Effector memory CD4-positive, alpha-beta T cell (primary cell): ENCODE measurements at places on chromosomes 4 and X.

- no peak overlapping the region for H3K4me3 ChIP-seq
- no peaks in the 10 kb centered on the region for H3K27me3 ChIP-seq
- peaks cover 15% of the 10 kb centered on the region for H3K36me3 ChIP-seq
- DNase-seq = no peak
- H3K4me1 ChIP-seq = no peaks in the 10 kb centered on the region
- no peak overlapping the region for H3K27ac ChIP-seq
These were observed 72.2 kb downstream of the CCKAR start for GRCh38 chr4:26418107-26418506.

- H3K4me3 ChIP-seq = no peak overlapping the region
- no peak for DNase-seq
- no peaks in the 10 kb centered on the region for H3K4me1 ChIP-seq
- no peaks in the 10 kb centered on the region for H3K27me3 ChIP-seq
These were observed 31.0 kb upstream of the FAT4 start for GRCh38 chr4:125283707-125284279.

- no peaks in the 10 kb centered on the region for H3K27me3 ChIP-seq
- H3K4me3 ChIP-seq = no peak overlapping the region
- H3K36me3 ChIP-seq = no peaks in the 10 kb centered on the region
These were observed 5.3 kb upstream of the TRMT2B start for GRCh38 chrX:101057093-101057714.

DNA sequence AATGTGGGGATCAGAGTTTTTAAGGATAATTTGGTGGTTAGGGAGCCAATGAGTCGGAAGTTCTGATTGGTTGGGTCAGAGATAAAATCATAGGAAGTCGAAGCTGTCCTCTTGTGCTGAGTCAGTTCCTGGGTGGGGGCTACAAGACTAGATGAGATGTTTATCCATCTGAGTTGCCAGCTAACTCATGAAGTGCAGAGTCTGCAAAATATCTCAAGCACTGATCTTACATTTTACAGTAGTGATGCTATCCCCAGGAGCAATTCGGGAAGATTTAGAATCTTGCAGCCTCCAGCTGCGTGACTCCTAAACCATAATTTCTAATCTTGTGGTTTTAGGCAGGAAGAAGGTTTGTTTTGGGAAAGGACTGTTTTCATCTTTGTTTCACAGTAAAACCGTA lies 565.8 kb upstream of the SPANXN1 start:
- no peak overlapping the region for H3K27ac ChIP-seq
- DNase-seq = no peak
- H3K27me3 ChIP-seq = no peaks in the 10 kb centered on the region
- no peaks in the 10 kb centered on the region for H3K36me3 ChIP-seq
- H3K4me1 ChIP-seq = no peaks in the 10 kb centered on the region
- no peak overlapping the region for H3K4me3 ChIP-seq

GRCh38 chr4:7876201-7876875 lies 63.3 kb downstream of the AFAP1 start:
- no peaks in the 10 kb centered on the region for H3K27me3 ChIP-seq
- no peak overlapping the region for H3K4me3 ChIP-seq
- H3K4me1 ChIP-seq = peaks cover 11% of the 10 kb centered on the region
- DNase-seq = no peak

GRCh38 chrX:45750639-45751038 lies 550.0 kb upstream of the DIPK2B start:
- no peak overlapping the region for H3K4me3 ChIP-seq
- H3K27me3 ChIP-seq = no peaks in the 10 kb centered on the region
- H3K4me1 ChIP-seq = peaks cover 14% of the 10 kb centered on the region
- H3K27ac ChIP-seq = no peak overlapping the region
- no peak for DNase-seq
- no peaks in the 10 kb centered on the region for H3K36me3 ChIP-seq

- DNase-seq = no peak
- H3K36me3 ChIP-seq = no peaks in the 10 kb centered on the region
- no peaks in the 10 kb centered on the region for H3K27me3 ChIP-seq
These were observed 404.2 kb downstream of the KCNIP4 start for GRCh38 chr4:21544415-21544814.

GRCh38 chr4:2788101-2788500 lies 4.8 kb upstream of the SH3BP2 start:
- H3K4me3 ChIP-seq = no peak overlapping the region
- H3K36me3 ChIP-seq = no peaks in the 10 kb centered on the region
- DNase-seq = no peak
- peaks cover 36% of the 10 kb centered on the region for H3K4me1 ChIP-seq

DNA sequence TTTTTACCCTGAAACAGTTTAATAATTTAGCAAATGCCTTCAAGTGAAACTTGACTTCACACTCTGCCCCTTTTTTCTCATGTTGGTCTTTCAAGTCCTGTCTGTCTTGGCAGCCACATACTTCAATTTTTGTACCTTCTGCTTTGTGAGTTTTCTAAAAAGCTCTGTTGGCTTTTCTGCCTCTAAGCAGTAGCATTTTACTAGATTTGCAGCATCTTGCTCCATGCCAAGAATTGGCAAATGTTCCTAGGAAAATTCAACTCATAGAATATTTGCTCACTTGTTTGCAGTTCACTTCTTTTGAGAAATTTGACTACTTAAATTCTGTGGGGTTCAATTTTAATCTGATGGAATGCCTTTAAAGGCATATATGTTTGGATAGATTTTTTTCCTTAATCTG lies 59.2 kb downstream of the FAM47A start:
- no peaks in the 10 kb centered on the region for H3K36me3 ChIP-seq
- H3K27ac ChIP-seq = no peak overlapping the region
- H3K4me3 ChIP-seq = no peak overlapping the region

GRCh38 chr4:122475233-122475632 lies 18.7 kb upstream of the IL2 start:
- no peaks in the 10 kb centered on the region for H3K36me3 ChIP-seq
- no peaks in the 10 kb centered on the region for H3K27me3 ChIP-seq
- H3K4me1 ChIP-seq = no peaks in the 10 kb centered on the region
- no peak overlapping the region for H3K27ac ChIP-seq
- H3K4me3 ChIP-seq = no peak overlapping the region

DNA sequence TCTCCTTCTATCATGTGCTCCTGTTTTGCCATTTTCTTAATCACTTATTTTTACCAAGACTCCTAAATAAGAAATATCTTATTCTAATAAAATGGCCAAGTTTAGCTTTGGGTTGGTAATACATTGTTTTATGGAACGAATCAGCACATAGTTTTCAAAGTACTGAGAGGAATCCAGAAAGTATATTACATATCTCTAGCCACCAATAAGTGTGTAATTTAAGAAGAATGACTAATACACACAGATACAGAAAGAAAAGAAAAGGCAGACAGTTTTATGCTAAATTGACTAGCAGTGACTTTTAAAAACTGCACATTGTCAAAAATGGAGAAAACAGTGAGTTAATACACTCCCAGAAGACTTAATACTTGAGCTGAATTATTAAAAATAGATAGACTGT lies 167.0 kb upstream of the IL15 start:
- H3K36me3 ChIP-seq = no peaks in the 10 kb centered on the region
- no peak overlapping the region for H3K27ac ChIP-seq
- DNase-seq = no peak

- H3K27ac ChIP-seq = no peak overlapping the region
- peaks cover under 1% of the 10 kb centered on the region for H3K4me1 ChIP-seq
- H3K4me3 ChIP-seq = no peak overlapping the region
- peaks cover 3% of the 10 kb centered on the region for H3K36me3 ChIP-seq
These were observed 104.4 kb downstream of the STIM2 start for GRCh38 chr4:26964994-26965393.

DNA sequence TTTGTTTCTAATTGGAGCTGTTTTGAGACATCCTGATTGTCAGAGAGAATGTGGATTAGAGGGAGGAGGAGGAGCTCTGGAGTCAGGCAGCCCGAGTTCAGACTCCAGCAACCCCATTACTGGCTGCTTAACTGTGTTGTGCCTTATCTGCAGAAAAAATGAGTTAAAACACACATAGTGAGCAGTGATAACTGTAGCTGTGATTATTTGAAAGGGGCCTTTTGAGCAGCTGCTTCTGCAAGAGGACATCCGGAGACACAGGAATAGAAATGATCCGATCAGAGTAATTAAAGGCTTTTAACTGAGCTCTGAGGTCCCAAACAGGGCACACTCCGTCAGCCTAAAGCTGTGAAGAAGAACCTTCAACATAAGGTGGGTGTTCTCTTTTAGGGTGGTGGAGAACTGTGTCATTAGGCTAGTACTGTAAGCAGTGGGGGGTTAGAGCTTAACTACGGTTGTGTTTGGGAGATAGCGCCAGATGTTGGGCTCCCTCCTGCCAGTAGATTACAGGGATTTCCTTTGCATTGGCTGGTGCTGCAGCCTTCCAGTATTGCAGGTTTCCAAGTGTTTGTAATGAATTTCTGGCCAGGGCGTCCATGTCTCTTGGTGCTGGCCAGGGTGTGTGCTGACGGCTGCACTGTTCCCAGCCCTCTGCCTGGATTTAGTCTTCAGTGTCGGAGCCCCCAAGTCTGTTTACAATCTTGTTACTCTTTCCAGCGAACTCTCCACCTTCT lies 24.3 kb downstream of the ADD1 start:
- H3K27ac ChIP-seq = no peak overlapping the region
- no peaks in the 10 kb centered on the region for H3K27me3 ChIP-seq
- no peak overlapping the region for H3K4me3 ChIP-seq
- no peak for DNase-seq
- peaks cover 3% of the 10 kb centered on the region for H3K4me1 ChIP-seq

- no peaks in the 10 kb centered on the region for H3K4me1 ChIP-seq
- no peak overlapping the region for H3K27ac ChIP-seq
- H3K27me3 ChIP-seq = no peaks in the 10 kb centered on the region
- DNase-seq = no peak
- H3K36me3 ChIP-seq = no peaks in the 10 kb centered on the region
- no peak overlapping the region for H3K4me3 ChIP-seq
These were observed 26.7 kb downstream of the PJA1 start for GRCh38 chrX:69138512-69138911.

DNA sequence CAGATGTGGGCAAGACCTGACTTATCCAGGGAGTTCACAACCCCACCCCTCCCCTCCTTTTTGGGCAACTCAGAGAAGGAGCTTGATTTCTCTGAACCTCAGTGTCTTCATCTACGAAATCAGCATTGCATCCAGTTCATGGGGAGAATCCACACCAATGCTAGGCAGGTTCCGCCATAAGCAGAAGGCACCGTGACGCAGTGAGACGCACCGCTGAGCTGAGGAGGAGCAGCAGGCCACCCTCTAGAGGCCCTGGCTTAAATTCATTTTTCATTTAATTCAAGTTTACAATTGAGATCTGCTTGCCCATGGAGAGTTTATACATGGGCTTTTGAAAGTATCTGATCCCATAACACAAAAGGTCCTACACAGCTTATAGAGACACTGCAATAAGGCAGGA lies 55.7 kb downstream of the CPZ start:
- H3K4me3 ChIP-seq = no peak overlapping the region
- H3K27ac ChIP-seq = no peak overlapping the region
- no peaks in the 10 kb centered on the region for H3K36me3 ChIP-seq
- DNase-seq = no peak

DNA sequence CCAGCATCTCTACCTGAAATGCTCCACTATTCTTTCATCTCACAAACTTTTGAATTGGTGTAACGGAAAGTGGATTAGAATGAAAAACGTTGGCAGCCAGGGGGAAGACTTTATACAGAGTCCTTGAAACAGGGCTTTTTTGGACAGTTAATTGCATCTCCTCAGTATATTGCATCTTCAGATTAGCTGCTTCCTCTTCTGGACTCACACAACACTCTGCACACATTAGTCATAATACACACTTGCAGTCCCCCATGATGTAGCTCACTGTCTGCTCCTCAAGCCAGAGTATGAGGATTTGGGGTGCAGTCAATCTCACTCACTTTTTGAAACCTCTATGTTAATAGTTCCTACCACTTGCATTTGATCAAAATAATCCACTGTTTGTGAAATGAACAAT lies 101.0 kb downstream of the ADGRA3 start:
- no peaks in the 10 kb centered on the region for H3K36me3 ChIP-seq
- no peak overlapping the region for H3K4me3 ChIP-seq
- DNase-seq = no peak
- H3K27me3 ChIP-seq = no peaks in the 10 kb centered on the region
- no peak overlapping the region for H3K27ac ChIP-seq

- H3K36me3 ChIP-seq = peaks cover 22% of the 10 kb centered on the region
- H3K4me3 ChIP-seq = no peak overlapping the region
- DNase-seq = no peak
- H3K27me3 ChIP-seq = no peaks in the 10 kb centered on the region
These were observed 30.5 kb downstream of the RHOH start for GRCh38 chr4:40227284-40227683.

GRCh38 chrX:135185795-135186443 lies 14.7 kb upstream of the CT55 start:
- no peaks in the 10 kb centered on the region for H3K27me3 ChIP-seq
- H3K4me1 ChIP-seq = no peaks in the 10 kb centered on the region
- no peaks in the 10 kb centered on the region for H3K36me3 ChIP-seq
- no peak for DNase-seq
- H3K27ac ChIP-seq = no peak overlapping the region

DNA sequence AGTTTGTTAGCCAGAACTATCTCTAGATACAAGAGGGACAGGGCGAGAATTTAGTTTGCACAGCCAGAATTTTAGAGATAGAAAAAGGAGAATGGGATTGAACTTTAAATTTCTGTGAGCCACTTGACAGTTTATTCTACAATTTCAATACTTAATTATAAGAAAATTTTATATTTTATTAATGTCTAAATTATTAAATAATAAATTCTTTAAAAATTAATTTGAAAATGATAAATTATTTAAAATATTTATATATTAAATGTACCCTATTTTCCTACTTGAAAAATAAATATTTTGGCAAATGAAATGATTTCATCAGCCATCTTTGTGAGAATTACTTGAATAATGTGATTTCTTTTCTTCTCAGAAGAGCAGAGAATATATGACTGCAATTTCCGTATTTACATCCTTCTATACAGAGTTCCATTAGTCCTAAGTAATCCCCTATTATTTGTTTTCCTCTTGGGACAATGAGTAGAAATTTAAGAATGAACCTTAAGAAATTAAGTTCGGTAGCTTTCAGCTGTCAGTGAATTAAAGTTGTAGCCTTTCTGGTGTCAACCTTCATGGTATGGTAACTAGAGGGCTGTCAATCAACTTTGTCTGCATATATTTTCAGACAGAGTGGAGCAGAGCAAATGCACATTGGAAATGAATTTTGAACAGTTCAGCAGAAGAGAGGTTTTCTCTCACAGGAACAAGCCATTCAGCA lies 763.9 kb downstream of the PCDH18 start:
- no peaks in the 10 kb centered on the region for H3K27me3 ChIP-seq
- no peak for DNase-seq
- no peaks in the 10 kb centered on the region for H3K4me1 ChIP-seq
- no peak overlapping the region for H3K4me3 ChIP-seq
- no peak overlapping the region for H3K27ac ChIP-seq

GRCh38 chr4:180099957-180100356 lies 2143.2 kb upstream of the TENM3 start:
- DNase-seq = no peak
- no peak overlapping the region for H3K4me3 ChIP-seq
- H3K36me3 ChIP-seq = no peaks in the 10 kb centered on the region

DNA sequence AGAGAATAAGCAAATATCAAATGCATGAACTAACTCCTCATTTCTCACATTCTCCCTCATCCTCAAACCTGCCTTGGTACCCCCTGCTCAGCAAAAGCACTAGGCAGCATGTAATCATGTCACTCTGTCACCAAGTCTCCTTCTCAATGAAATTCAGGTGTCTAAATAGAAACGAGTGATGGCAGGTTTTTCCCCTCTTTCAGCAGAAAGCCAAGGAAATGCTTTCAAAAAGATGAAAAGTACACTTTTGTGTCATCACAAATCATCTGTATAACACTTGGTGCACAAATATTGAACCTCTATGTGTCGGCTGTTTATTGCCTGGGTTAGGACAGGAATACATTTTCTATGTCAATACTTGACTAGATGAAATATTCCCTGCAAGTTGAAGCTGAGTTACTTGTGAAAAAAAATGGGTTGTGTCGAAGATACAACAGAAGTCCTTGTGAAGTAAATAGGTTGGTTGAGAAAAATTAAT lies 285.1 kb upstream of the MAGEB18 start:
- H3K4me1 ChIP-seq = no peaks in the 10 kb centered on the region
- no peak overlapping the region for H3K27ac ChIP-seq
- H3K4me3 ChIP-seq = no peak overlapping the region
